ENCODE measurements at places on chromosomes 3 and 15. TPM values are rescaled to one million over a fixed set of nuclear protein-coding genes. Genes with fewer than 3 reads are reported as not detected.

Gene GOLGA8G
- total RNA-seq = not detected

Gene LRRC31
- not detected for total RNA-seq

Gene HACD2
- total RNA-seq = 16.7 TPM

Gene PSTPIP1
- total RNA-seq = 1.1 TPM

Gene GPR156
- total RNA-seq = 0.40 TPM

Gene P2RY13
- not detected for total RNA-seq

Gene CNTN6
- total RNA-seq = 0.66 TPM

Gene KBTBD8
- 38.1 TPM for total RNA-seq

Gene IL1RAP
- total RNA-seq = 19.0 TPM

Gene DUOXA2
- not detected for total RNA-seq

Gene TRAT1
- not detected for total RNA-seq
